ENCODE measurements at places on chromosomes 5 and 9.

GRCh38 chr5:81134066-81134465, 99.1 kb upstream of the CKMT2 start:
- no peak for DNase-seq

- no peak for DNase-seq
These were observed 101.0 kb upstream of the PIK3R1 start for GRCh38 chr5:68114378-68115040.

DNA sequence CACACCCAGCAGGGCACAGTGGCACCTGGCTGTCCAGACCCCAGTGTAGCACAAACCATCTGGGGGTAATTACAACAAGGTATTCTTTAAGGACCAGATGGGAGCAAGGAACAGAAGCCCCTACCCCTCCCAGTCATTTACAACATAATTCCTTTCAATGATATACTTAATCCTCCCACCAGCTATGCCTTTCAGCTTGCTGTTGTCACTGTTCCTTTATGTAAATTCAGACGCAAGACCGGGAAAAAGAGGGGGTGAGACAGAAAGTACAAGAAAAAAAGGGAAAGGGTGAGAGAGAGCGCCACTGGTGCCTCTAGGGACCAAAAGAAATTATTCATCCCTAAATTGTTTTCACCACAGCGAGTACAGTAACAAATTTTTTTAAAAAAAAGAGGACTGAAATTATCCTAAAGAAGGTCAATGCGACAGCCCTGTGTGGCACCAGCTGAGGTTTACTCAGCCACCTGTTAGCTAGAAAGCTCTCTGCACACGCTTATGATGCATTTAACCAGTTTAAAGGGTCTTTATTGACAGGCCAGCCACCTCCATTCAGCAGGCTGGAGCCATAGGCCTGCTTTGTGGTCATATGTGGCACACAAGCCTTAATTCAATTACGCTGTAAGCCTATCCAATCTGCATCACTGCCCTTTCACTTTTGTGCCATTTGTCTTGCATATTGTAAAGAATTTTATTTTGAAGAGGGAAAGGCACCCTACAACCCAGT, 210.2 kb upstream of the ISL1 start:
- DNase-seq, result no peak

- DNase-seq, result no peak
These were observed 30.1 kb upstream of the CAMK4 start for GRCh38 chr5:111194053-111194452.

- no peak for DNase-seq
These were observed 45.8 kb upstream of the IFNK start for GRCh38 chr9:27478322-27478721.

- DNase-seq, result no peak
These were observed 165.2 kb downstream of the ADAMTS12 start for GRCh38 chr5:33726422-33727165.

- DNase-seq, result peak; percentile 1
These were observed 1.9 kb downstream of the PCSK5 start for GRCh38 chr9:75892216-75892911.

- no peak for DNase-seq
These were observed 15.9 kb downstream of the EBF1 start for GRCh38 chr5:159083548-159084452.

DNA sequence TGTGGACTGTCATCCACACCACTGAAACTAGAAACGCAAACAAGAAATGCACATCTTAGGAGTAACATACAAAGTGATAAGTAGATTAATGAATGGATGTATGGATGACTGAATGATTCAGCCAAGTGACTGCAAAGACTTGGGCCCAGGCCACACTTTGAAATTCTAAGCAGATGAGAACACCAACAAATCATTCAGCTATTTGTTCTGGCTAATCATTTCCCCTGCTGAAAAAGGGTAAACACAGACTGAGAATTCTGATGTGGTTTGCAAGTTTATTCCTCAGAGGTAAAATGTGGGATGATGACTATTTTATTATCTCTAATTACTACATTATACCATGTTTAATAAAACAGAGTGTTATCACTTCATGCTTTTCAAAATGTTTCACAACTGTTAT, 163.2 kb upstream of the ADAMTS16 start:
- no peak for DNase-seq

DNA sequence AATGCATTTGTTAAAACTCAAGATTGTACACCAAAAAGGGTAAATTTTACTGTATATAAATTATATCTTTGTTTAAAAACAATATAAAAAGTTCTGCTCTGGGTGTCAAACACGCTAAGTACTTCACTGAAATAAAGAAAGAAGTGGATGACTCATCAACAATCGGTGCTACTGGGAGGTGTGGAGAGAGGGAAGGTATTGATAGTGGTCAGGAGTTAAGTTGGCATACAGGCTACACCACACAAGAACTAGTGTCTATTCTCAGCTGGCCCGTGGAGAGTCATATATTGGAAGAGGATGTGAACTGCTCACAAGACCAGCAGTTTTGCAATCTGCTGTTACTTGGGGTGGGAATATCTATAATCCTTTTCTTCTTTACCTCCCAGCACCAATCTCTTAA, 145.7 kb upstream of the TRPC7 start:
- no peak for DNase-seq

DNA sequence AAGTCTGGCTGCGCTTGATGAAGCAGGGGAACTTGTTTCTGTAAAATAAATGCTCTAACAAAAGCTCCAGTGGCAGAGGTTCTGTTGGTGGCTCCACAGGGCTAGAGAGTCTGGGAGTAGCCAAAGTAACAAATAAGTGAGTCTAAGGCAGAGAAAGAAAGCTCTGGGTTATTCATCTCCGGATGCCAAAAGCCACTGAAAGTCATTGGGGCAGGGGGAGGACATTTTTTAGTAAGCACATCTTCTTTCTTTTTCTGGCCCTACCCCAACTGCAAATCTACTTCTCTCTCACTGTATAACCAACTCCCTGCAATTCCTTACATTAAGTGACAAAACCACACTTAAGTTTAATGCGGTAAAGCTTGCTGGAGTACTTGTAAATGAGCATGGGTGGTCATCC, 141.6 kb downstream of the INSYN2B start:
- DNase-seq, result no peak

- DNase-seq, result no peak
These were observed 206.6 kb downstream of the DENND1A start for GRCh38 chr9:123723135-123723875.

- DNase-seq, result peak; percentile 47
These were observed 92.1 kb upstream of the IER5L start for GRCh38 chr9:129270205-129270604.

DNA sequence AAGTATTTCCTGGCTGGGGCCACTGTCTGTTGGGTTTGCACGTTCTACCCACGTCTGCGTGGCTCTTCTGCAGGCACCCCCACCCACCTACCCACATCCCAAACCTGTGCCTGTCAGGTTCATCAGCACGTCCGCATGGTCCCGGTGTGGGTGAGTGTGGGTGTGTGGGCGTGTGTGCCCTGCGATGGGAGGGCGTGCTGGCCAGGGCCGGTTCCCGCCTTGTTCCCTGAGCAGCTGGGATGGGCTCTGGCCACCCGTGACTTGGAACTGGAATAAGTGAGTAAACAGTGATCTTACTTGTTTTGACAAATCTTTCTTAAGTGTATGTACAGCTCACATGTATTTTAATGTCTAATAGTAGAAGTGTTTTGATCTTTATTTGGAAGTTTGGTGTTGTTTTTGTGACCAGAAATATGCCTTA, 20.4 kb downstream of the ERGIC1 start:
- DNase-seq, result peak; percentile 20

- no peak for DNase-seq
These were observed 3.2 kb downstream of the MAP3K1 start for GRCh38 chr5:56818450-56819037.

GRCh38 chr5:132176987-132177386, 50.7 kb downstream of the P4HA2 start:
- peak; percentile 6 for DNase-seq

GRCh38 chr5:14743601-14744295, 79.2 kb downstream of the OTULIN start:
- DNase-seq, result no peak

DNA sequence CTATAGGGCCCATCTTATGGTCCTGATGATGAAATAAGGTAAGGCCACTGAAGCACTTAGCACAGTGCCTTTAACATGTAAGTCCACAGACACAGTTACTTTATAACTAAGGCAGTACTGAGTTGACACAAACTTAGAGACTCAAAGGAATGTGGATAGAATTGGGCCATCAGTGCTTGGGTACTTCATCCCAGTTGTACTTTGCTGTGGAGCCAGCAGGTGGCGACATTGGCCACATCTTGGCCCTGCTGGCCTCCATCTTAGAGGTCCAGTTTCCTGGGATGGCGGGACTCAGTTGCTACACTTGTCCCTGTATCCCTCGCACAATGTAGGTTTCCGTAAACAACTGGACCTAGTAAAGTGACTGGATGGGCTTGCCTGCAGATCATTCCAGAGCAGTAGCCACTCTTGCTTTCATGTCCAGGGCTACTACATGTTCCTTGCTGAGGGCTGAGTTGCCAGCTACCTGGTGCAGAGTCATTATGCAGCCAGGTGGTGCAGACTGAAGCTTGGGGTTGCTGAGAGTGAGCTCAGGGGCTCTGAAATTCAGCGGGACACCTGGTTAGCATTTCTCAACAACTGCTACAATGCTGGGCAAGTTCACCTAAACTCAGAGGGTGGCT, 10.6 kb downstream of the MTAP start:
- peak; percentile 76 for DNase-seq

- DNase-seq, result no peak
These were observed 140.2 kb downstream of the SEC61B start for GRCh38 chr9:99362321-99362720.

DNA sequence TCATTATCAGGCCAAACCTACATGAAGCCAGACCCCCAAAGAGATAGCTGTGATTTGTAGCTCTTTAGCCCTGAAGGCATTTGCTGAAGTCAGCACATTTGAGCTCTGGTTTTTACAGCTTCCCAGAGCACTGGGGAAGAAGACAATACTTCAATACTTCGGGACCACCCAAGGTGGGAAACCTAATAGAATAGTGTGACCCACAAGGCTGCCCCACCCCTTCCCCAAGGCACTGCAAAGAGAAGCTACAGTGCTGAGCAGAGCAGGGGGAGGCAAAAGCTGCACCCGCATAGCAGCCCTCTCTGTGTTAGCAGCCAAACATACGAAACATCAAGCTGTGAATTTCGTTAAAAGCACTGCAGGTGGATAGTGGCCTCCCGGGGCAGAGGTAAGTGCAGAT, 87.3 kb downstream of the HSD17B3 start:
- no peak for DNase-seq

GRCh38 chr5:128763321-128763720, 202.0 kb upstream of the SLC27A6 start:
- no peak for DNase-seq

- DNase-seq, result no peak
These were observed 492.3 kb downstream of the SPATA31D1 start for GRCh38 chr9:82480921-82481320.

DNA sequence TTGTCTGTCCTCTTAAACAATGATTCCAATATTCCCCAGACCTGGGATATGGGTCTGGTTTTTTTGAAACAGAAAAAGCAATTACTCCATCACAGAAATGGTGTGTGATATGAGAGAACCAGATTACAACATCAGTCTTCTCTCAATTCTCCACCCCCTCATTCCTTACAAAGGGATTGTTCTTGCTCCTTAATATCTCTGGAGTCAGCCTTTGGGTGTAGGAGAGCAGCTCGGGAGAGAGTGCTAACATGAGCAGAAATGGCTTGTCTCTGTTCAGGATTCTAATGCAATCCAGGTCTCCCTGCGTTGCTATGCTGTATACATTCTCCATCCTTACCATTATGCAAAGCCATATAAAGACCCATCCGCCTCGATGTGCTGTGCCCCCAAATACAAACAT, 32.7 kb downstream of the ZFAND5 start:
- DNase-seq, result no peak

DNA sequence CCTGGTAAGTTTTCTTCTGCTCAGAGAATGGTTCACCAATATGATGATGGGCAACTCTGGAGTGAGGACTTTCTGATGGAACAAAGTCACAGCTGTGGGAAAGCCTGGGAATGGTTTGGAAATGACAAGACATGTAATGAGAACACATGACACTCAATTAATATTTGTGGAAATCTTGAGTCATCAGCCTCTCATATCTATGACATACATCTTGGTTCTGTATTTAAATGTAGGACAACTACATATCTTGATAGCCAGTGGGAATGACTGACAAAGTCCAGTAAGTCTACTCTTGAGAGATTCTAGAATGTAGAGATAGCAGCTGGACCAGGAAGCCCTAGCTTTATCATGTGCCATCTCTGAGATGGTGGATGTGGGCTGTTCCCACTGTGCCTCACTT, 85.5 kb downstream of the PALM2AKAP2 start:
- DNase-seq, result no peak

DNA sequence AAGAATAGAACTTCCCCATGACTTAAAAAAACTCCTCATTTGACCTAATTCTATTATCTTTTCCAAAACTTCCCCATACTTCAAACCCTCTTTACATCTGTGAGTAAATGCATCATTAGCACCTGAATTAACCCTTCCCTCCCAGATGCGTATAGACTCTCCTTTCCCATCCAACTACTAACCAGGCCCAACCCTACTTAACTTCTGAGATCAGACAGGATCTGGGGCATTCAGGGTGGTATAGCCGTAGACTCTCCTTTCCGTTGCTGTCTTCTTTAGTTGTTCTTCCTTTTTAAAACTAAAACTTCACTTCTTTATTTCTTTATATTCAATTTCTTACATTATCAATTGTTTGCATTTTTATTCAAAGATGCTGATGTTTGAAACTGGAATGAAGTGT, 165.2 kb downstream of the SLCO4C1 start:
- no peak for DNase-seq

- no peak for DNase-seq
These were observed 223.4 kb downstream of the COX7C start for GRCh38 chr5:86841000-86841644.

GRCh38 chr9:117826837-117827236, 122.6 kb downstream of the TLR4 start:
- no peak for DNase-seq

DNA sequence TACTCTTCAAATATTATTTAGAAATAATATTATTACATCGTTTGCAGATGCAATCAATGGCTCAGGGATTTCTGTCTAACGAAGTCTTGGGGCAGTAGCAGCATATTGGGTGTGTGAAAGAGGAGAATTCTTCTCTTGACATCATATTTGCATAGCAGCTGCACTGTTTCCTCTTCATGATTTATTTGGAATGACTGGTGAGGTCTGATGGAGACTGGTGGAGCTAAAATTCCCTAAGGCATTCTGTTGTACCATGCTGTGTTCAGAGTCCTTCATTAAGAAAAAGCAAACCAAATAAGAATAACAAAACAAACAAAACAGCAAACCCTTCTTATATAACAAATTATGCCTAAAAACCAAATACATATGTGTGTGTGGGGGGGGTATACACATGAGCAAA, 177.6 kb downstream of the DIRAS2 start:
- no peak for DNase-seq

DNA sequence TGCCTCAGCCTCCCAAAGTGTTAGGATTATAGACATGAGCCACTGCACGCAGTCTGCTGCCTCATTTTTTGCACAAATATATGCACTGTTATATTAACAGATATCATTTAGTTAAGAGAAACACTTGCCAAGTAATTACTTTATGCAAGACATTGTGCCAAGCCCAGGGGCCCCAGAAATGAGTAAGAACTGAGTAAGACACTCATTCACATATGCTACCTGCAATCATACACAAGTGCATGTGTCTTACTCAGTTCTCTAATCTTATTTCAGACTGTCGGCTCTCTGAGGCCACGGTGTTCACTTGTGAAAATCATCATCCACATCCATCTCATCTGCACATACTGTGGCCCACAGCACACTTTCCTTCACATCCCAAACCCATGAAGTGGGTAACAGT, 16.0 kb downstream of the TRAF1 start:
- peak; percentile 21 for DNase-seq

- no peak for DNase-seq
These were observed 5.1 kb downstream of the AMACR start for GRCh38 chr5:34002629-34003328.
